ENCODE measurements at places on chromosomes 16 and 17.

DNA sequence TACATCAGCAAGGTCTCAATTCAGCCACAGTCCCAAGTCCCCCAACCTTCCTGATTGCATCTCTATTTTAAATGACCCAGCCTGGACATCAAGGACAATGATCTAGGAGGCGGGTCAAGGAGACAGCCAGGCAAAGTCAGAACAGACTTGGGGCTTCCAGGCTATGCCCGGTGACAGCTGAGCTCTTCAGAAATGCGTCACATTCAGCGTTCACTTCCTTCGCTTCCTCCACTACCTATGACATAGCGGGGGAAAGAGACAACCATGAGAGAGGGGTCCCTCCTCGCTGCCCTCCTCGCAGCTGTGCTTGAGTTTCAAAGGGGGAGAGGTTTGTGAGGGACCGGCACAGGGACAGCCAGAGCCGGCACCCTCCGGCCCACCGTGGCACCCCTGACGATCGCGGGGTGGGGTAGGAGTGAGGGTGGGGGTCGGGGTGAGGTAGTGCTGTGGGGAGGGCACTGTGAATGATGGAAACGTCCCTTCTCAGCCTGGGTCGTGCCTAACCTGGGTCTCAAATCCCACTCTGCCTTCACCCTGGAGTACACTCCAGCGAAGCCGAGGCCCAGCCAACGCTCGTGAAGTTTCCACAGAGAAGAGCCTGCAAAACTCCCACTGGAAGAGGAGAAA, 12.3 kb upstream of the LGALS3BP start:
- DNase-seq: no peak

- no peak for DNase-seq
Observed at GRCh38 chr17:57553526-57553925, 191.6 kb downstream of the CCDC182 start.

- DNase-seq: no peak
Observed at GRCh38 chr16:57141822-57142631, 43.8 kb downstream of the PSME3IP1 start.

DNA sequence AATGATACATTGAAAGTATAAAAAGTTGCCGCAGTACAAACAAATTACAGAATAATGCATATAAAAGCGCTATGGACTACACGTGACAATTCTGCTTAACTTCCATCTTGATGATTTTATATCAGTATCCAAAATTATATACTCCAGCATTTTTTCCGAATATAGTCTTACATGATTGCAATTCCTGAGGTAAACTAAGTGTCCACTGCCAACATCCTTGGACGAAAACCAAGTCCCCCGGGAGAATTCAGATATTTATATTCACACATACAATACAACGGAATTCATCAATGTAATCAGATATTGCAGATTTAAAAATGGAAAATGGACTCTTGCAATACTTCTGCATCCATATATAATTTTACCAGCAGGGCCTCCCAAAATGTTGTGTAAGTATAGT, 8.9 kb upstream of the MYH11 start:
- no peak for DNase-seq

- no peak for DNase-seq
Observed at GRCh38 chr16:10619271-10619849, 39.0 kb upstream of the EMP2 start.

- DNase-seq: no peak
Observed at GRCh38 chr17:28572259-28573039, 1.1 kb upstream of the PIGS start.

- no peak for DNase-seq
Observed at GRCh38 chr16:31134625-31135534, 647 bp downstream of the PRSS8 start.

- DNase-seq: no peak
Observed at GRCh38 chr16:49693445-49693844, 162.5 kb downstream of the ZNF423 start.

DNA sequence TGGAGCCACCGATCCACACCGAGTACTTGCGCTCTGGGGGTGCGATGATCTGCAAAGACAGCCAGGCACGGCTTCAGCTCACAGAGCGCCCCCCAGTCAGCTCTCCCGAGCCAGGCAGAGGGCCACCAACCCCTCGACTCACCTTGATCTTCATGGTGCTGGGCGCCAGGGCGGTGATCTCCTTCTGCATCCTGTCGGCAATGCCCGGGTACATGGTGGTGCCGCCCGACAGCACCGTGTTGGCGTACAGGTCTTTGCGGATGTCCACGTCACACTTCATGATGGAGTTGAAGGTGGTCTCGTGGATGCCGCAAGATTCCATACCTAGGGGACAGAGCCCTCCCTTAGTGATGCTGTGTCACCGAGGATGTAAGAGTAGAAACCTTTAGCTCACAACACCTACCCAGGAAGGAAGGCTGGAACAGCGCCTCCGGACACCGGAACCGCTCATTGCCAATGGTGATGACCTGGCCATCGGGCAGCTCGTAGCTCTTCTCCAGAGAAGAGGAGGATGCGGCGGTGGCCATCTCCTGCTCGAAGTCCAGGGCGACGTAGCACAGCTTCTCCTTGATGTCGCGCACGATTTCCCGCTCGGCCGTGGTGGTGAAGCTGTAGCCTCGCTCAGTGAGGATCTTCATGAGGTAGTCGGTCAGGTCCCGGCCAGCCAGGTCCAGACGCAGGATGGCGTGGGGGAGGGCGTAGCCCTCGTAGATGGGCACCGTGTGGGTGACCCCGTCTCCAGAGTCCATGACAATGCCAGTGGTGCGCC, 1.6 kb downstream of the ACTG1 start:
- DNase-seq: no peak

- DNase-seq: no peak
Observed at GRCh38 chr17:48030531-48030930, 7.1 kb downstream of the COPZ2 start.

GRCh38 chr17:45149037-45149668, 878 bp downstream of the HEXIM1 start:
- DNase-seq: peak; percentile 60

DNA sequence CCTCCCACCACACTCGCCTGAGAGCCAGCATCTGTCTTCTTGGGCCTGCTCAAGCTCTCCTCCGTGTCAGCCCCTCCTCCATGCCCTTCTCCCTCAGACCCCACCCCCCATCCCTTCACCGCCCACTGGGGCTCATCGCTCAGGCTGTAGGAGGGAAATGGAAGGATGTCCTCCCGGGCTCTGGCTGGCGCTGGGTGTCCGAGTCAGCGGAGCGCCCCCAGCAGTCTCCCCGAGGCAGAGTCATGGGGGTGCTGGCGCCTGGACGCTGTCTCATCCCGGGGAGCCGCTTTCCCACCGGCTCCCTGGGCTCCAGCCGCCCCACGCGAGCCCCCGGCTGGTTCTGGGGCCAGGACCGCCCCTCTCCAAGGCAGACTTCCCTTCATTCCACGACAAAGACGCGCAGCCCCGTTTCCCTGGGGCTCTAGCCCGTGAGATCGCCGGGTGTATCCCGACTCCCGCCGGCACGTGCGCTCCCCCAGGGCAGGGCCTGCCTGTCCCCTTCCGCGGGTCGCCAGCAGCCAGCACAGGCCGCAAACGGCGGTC, 428 bp upstream of the ANTKMT start:
- no peak for DNase-seq

DNA sequence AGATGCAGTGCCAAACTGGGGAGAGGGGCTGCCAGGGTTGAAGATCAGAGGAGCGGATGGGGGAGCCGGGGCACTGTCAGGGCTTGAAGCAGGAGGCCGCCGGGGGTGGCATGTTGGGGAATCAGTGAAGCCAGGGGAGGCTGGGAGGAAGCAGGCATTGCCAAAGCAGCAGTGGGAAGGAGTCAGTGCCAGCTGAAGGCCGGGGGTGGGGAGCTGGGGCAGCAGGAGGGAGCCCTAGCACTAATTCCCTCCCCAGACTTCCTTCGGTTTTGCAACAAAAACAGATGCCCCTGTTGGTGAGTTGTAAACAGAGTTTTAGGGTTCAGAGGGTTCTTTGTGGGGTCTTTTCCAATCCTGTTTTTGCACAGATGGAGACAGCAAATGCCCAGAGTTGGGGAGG, 10.9 kb upstream of the TAC4 start:
- DNase-seq: no peak
